T-cell (primary cell): ENCODE measurements at places on chromosomes 4 and X. TPM values are rescaled to one million over a fixed set of nuclear protein-coding genes. Genes with fewer than 3 reads are reported as not detected.

GRCh38 chrX:144275843-144276242, 392.0 kb downstream of the UBE2NL start:
- DNase-seq, result no peak

DNA sequence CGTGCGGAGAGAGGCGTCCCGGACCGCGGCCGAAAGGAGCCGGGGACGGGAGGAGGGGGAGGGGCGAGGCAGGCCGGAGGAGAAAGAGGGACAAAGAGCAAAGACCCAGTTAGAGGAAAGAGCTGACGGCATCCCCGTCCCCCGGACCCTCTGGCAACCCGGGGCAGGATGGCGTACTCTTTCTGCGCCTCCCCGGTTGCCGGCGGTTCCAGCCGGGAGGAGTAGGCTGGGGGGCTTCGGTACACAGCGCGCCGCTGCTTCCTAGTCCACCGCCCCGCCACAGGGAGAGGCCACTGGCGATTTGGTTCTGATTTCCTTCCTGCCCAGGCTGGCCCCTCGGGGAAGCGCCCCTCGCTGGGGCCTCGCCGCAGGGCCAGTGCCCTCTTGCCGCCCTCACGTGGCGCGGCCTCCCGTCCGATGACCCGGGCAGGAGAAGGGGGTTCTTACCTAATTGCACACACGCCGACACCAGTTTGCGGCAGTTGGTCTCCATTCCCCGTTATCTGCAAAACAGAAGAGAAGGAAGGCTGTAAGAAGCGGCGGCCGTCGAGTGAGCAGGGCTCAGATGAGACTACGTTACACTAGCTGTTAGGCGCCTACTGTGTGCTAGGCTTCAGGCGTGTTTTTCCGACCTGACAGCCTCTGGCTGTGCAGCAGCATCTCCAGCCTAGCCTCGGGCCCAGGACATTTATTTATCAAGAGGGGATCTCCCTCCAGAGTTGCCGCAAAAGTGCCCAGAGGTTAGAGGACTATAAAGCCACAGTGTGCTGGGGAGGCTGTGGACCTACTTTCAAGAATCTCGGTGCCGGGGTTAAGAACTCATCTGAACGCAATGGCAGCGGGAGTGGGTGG, 9.9 kb upstream of the PITX2 start:
- DNase-seq, result no peak

DNA sequence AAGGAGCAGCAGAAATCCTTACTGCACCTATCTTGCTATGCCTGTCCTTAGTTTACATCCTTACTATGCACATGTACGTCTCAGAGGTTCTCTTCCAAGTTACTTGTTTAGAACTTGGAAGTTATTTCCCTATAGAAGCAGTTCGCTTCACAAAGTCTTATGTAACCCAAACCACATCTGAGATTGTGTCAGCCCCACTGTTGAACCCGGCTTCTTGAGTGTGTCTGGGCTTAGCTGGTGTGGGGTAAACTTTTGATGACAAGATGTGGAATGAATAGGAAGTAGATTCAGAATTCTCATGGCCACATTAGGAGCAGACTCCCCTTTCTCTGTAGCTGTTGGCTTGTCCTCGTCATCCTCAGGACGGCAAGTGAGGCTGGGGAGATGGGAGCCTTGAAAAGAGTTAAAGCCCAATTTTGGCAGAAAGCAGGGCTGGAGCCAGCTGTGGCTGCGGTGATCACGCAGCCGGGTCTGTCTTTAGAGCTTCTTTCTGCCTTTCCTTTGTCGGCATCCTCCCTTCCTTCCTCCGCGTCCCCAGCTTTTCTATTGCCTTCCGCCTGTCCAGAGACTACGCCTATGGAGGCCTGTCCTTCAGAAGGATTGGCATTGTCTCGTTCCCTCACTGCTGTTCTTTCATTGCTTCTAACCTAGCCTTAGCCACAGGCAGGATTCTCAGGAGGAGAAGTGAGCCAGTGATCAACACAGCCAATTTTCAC, 23.0 kb upstream of the LIMCH1 start:
- DNase-seq, result no peak

DNA sequence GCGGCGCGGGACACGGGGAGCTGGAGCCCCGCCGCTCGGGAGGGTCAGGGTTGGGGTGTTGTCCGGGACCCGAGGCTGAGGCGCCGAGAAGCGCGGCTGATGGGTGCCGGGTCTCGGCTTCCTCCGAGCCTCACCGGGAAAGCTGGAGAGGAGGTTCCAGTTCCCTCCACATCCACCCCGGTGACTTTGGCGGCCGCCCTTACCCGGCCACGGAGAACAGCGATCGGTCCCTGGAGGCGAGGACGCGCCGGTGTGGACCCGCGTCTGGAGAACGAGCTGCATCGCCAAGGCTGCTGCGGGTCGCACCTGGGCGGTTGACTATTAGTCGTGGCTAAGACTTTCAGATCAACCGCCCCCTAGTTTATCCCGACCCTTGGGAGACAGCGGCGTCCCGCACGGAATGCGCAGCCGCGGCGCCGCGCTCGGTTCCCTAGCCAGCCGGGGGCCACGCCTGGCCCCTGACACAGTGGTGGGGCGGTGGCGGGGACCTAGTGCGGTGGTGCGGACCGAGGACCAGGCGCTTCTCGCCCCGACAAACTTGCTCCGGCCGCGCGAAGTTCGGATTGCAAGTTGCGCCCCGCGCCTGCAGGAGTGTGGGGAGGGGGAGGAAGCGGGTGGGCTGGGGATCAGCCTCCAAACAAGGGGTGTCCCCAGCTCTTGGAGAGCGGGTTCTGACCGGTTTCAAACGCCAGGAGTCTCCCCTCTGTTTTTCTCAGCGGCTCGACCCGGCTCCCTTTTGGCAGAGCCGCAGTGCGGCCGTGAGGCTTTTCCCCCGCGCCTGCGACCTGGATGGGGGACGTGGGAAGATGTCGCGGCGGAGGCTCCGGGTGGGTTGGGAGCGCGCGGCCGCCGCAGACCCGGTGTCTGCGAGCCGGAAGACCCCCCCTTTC, 568 bp downstream of the FHDC1 start:
- no peak for DNase-seq

DNA sequence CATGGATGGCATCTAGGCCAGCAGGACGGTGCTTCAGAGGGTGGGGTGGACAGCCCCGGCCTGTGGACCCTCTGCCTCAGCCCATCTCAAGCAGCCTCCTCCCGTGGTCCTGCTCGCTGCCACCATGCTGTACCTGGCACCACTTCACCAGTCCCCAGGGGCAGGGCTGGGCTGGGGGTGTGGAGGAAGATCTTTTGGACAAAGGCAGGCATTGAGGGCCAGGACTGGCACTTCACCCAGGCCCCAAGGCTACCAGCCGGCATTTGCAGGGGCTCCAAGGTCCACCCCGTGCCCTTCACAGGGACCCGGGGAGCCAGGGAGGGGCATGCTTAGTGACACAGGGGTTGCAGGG, 713 bp downstream of the PLXNB3 start:
- DNase-seq, result no peak

DNA sequence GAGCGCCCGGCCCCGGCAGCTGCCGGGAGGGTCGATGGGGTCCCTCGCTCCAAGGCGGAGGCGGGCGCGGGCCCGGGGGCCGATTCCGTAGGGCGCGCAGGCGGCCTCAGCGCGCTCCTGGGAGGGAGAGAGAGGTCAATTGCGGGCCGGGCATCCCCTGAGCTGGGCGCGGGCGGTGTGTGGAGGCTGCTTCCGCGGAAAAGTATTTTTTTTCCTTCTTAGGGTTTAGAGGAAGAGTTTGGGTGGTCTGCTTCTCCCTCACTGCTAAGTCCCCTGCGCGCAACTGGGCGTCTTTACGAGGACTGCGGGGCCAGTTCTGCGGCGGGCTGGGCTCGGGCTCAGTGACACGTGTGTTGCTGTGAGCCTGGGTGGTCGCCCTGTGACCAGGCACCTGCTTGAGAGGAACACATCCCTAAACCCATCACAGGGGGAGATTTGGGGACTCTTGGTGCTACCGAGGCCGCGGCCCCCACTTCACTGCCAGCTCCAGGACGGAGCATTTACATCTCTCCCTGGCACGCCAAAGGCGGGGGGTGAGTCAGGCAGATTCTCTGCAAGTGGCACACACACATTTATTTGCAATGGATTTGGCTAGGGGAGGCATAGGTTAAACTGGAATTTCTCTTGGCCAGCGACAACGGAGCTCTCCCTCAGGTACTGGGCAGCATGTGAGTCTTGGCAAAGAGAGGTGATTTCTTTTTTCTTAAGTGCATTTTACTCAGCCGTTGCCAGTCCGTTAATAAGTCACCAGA, 151.2 kb upstream of the SLC4A4 start:
- peak; percentile 12 for DNase-seq

- no peak for DNase-seq
Measured at GRCh38 chr4:122536001-122536400, 79.5 kb upstream of the IL2 start.

- no peak for DNase-seq
Measured at GRCh38 chr4:147409350-147409749, 71.5 kb upstream of the EDNRA start.

- no peak for DNase-seq
Measured at GRCh38 chr4:15848191-15848842, 70.2 kb downstream of the CD38 start.

- DNase-seq, result no peak
Measured at GRCh38 chr4:124414276-124415040, 298.1 kb downstream of the ANKRD50 start.

GRCh38 chr4:41820473-41820872, 71.9 kb upstream of the PHOX2B start:
- no peak for DNase-seq

- DNase-seq, result no peak
Measured at GRCh38 chr4:94511591-94511990, 59.8 kb downstream of the PDLIM5 start.

GRCh38 chrX:48472225-48472624, 2.2 kb upstream of the SLC38A5 start:
- DNase-seq, result no peak

- DNase-seq, result no peak
Measured at GRCh38 chr4:107838861-107839565, 14.3 kb downstream of the SGMS2 start.

GRCh38 chr4:181956512-181956911, 286.7 kb upstream of the TENM3 start:
- no peak for DNase-seq

- no peak for DNase-seq
Measured at GRCh38 chrX:38634665-38635064, 73.3 kb downstream of the TSPAN7 start.

DNA sequence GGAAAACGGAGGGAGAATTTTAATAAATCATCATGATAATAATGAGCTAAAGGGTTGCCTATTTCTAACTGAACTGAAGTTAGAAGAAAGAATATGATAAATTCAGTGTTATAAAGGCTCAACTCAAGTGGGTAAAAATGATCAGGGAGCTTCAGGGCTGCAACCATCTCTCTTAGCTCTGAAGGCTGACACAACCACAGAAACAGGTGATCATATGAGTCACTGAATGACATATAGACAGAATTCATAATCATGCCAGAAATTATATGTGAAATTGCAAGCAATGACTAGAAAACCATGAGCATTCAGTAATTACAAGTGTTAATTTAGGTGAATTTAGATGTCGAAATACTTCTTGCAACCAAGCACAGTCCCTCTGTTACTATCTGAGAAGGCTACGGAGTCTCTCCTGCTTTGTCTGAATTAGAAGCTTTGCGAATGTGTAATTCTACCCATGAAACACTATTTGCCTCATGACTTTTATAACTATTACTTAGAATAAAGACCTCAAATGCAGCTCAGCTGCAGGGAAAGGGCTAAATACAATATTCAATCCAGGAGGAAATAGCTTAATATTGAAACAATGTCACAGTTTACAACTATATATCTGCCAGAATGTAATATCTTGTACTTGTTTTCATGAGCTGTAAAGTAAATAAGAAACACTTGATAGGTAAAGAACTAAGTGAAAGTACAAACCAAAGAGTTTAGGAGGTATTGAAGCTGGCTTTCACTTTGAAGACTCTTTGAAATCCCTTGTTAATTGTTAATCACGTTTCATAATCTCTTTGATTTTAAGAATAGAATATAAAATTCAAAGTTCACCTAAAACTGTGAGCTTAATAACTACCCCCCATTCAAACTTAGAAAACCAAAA, 1972.6 kb downstream of the ARAP2 start:
- no peak for DNase-seq

- DNase-seq, result no peak
Measured at GRCh38 chr4:27082776-27083175, 222.1 kb downstream of the STIM2 start.

GRCh38 chrX:9052081-9052480, 18.2 kb upstream of the FAM9B start:
- no peak for DNase-seq

- DNase-seq, result no peak
Measured at GRCh38 chrX:22357621-22358020, 84.9 kb downstream of the CBLL2 start.

DNA sequence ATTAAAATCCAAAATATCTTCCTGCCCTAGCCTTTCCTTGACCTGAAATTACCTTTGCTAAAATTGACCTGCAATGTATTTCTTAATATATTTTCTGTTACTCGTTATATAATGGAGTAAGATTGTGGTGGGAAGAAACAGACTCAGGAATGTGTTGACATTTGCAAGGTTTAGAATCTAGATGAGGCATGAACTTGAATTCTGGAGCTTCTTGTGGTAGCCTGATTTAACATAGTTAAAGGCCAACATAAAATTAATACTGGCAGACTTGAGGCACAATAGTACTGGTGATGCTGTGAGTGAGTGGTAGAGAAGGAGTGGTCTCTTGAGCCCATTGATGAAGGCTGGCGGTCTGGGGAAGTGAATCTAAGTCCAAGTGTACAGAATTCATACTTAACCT, 197.9 kb upstream of the SPRY1 start:
- no peak for DNase-seq

DNA sequence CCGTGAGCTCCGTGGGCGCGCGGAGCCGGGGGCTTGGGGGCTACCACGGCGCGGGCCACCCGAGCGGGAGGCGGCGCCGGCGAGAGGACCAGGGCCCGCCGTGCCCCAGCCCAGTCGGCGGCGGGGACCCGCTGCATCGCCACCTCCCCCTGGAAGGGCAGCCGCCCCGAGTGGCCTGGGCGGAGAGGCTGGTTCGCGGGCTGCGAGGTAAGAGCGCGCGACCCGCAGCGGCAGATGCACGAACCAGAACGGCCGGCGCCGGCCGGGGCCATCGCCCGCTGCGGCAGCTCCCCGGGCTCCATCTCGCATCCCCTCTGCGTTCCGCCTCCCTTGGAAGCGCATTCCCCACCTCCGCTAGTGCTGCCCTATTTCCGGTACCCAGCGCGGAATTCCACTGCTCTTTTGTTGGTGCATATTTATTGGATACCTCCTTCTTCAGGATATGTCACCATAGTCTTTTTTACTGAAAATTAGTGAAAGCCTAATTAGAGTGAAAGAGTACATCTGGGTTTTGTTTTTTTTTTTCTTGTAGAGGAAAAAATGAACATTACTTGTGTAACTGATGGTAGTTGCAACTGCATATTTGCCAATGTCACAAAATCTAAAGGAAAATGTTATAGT, 797 bp downstream of the PKD2 start:
- DNase-seq, result no peak

- no peak for DNase-seq
Measured at GRCh38 chr4:2057382-2058065, 1.6 kb upstream of the NAT8L start.

GRCh38 chrX:119132961-119133360, 5.3 kb upstream of the KIAA1210 start:
- DNase-seq, result no peak

GRCh38 chr4:5222047-5222446, 170.8 kb downstream of the STK32B start:
- DNase-seq, result no peak

ARMCX6 gene
- total RNA-seq, result 35.8 TPM

TRPC5OS gene
- not detected for total RNA-seq

HELT gene
- total RNA-seq, result not detected

HTN1 gene
- not detected for total RNA-seq

FGFRL1 gene
- 23.7 TPM for total RNA-seq

PABPC5 gene
- not detected for total RNA-seq

INTS6L gene
- total RNA-seq, result 41.8 TPM

ZNF630 gene
- 2.1 TPM for total RNA-seq

XKRX gene
- 0.53 TPM for total RNA-seq

DUSP21 gene
- not detected for total RNA-seq

SULT1B1 gene
- total RNA-seq, result 10.0 TPM

CTAG2 gene
- total RNA-seq, result not detected
